ENCODE measurements at places on chromosomes 11 and 22.
A peak's percentile ranks its signal among the peaks of the same experiment; 100 is the strongest.

DNA sequence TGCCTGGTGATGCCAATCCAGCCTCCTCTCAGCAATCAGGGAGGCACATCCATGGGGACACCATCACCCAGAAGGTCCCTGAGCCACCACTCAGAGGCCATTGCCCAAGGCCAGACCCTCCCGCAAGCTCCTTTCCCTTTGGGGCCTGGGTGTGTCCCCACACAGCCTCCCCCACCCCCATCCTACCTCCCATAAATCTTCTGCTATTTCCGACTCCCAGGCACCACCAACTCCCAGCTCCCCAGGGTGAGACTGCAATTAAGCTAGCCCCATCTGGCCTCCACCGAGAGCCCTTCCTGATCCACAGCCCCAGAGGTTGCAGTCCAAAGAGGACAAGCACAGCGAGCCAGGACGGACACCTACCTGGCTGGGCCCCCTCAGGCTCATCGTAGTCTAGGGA lies 6.3 kb downstream of the ARHGAP1 start:
- DNase-seq = no peak

DNA sequence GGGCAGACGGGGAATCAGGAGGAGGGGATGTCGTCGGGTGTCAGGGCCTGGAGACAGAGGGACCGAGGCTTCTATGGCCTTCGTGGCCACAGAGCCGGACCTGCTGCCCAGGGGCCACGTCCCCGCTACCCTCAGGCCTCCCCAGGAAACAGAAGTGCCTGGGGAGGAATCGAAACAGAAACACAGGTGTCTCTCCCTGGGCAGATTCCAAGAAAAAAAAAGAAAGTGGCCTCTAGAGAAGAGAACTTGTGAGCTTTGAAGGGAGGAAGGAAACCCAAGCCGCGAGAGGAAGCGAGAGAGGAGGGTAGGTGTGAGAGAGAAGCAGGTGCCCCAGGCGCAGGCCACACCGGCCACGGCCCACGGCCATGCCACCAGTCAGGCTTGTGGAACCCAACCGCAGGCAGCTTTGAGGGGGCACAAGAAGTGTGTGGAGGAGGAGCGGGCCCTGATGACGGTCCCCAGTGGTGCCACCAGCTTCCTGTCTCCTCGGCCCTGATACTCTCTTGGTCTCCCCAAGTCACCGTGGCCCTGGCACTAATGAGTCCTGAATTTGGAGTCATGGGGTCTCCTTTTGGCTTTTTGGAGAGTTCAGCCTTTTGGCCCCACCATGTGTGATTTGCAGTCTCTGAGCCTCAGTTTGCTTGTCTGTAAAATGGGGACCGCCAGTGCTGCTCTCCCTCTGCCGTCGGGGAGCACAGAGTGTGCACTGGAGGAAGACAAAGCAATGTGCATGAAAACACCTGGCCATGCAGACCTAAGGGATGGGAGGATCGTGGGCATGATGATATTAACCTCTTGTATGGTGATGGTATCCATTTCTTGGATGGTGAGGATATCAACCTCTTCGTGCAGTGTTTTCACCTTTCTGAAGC lies 25.2 kb downstream of the LIF start:
- DNase-seq = peak; percentile 71

DNA sequence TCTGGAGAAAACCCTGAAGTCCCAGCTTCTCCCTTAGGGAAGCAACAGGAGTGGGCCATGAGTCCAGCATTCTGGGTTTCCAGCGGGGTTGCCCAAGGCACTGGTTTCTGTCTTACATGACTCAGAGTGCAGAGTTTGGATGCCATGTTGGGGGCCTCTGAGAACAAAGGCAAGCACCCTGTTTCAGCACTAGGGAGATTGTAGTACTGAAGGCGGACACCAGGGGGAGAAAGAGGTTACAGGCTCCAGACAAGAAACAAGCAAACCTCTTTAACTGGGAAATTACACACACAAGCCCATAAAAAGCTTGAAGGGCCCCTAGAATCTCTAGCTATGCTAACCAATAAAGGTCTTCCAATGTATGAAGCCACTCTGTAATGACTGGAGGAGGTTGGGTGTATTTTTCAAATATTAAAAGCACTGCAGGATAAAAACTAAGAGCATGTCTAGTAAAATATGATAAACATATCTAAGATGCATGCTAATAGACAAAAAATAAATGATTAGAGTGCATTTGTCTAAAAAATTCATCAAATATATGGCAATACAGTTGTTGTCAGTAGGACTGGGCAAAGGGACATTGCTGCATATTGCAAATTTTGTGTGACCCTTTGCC lies 7.1 kb downstream of the MS4A6E start:
- peak; percentile 77 for DNase-seq

DNA sequence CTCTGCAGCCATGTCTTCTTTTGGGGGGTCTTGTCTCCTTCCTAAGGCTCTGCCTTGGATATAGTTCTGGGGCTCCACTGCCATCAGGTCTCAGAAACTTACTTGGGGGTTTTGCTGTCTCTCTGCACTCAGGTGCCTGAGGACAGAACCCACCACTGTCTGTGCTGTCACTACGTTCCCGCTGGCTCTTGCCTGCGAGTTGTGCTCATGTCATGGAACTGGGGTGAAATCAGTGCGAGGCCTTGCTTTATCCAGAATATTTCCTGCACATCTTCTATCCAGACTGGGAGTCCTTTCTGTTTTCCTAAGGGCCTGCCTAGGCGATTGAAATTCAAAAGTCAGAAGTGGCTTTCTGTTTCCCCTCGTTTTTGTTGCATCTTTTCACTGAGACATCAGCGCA lies 6.6 kb upstream of the USP2 start:
- DNase-seq = no peak

DNA sequence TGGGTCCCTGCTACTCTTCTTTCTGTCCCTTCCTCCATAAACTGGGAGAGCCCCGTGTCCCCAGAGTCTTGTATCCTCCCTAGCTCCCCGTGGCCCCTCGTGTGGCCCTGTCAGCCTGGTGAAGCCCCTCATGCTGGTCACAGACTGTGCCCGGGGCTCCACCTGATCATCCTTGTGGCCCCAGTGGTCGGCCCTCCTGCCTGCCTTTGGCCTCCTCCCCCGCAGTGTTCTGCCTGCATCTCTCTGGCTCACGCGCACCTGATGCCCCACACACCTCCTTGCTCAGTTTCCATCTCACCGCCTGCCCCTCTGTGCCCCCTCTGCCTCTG lies 1.2 kb upstream of the CABP2 start:
- DNase-seq = no peak

DNA sequence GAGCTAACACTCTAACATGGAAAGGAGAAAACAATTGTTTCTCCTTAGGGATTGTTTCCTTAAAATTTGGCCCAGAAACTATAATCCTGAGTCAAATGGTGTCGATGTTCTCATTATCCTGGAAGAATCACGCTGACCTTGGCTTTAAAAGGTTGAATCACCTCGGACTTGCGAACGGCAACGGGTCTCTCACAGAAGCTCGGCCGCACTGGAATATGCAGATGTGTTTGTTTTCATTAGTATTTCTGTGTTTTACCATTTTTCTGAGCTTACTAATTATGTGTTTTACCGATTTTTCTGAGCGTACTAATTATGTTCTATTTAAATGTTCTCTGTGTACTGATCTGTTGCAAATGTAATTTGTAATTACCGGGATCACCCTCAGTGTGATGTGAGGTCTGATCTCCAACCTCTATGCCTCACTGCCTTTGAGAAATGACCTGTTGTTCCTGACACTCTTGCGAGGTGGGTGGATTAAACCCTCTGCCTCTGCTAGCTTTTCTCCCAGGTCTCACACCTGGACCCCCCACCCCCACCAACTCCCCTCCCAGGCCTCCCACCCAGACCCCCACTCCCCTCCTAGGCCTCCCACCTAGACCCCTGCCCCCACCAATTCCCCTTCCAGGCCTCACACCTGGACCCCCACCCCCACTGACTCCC lies 38.3 kb upstream of the BRSK2 start:
- no peak for DNase-seq

GRCh38 chr11:33667819-33668467 lies 32.7 kb downstream of the C11orf91 start:
- DNase-seq = no peak
